ENCODE measurements at places on chromosomes 11 and 22.

DNA sequence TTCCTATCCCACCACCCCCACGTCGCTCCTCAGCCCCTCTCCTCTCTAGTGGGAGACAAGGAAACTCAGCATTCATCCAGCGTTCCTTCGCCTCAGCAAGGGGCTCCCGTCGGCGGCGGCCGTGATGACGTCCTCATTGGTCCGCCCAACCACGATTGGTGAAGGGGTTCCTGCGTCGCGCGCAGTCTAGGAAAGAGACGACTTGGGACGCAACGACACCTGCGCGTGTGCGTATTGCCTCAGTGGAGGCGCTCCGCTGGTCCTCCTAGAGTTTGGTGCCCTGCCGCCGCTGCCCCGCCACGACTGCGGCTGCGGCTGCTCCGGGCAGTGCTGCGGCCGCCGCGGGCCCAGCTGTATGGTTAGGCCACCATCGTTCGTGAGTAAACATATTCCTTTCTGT lies 56.6 kb downstream of the CCDC81 start:
- no peak for DNase-seq

- DNase-seq = no peak
These were observed 110.4 kb downstream of the ELP4 start for GRCh38 chr11:31619980-31620379.

DNA sequence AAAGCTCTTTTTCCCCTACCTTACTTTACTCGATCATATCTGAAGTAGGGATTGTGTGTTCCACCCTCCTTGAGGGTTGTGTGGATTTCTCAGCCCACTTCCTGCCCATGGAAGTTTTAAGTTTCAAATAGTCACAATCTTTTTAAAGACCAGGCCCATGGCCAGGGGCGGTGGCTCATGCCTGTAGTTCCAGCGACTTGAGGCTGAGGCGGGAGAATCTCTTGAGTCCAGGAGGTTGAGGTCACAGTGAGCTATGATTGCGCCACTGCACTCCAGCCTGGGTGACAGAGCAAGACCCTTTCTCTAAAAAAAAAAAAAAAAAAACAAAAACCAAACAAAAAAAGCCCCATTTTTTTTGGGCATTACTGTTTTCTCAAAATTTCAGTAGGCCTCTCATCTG lies 36.3 kb upstream of the LRRC10B start:
- no peak for DNase-seq

GRCh38 chr11:46367244-46367915 lies 14.1 kb upstream of the MDK start:
- DNase-seq = no peak

GRCh38 chr11:108224366-108224765 lies 1.5 kb downstream of the ATM start:
- no peak for DNase-seq

GRCh38 chr11:46382646-46383403 lies 1.4 kb downstream of the MDK start:
- no peak for DNase-seq

DNA sequence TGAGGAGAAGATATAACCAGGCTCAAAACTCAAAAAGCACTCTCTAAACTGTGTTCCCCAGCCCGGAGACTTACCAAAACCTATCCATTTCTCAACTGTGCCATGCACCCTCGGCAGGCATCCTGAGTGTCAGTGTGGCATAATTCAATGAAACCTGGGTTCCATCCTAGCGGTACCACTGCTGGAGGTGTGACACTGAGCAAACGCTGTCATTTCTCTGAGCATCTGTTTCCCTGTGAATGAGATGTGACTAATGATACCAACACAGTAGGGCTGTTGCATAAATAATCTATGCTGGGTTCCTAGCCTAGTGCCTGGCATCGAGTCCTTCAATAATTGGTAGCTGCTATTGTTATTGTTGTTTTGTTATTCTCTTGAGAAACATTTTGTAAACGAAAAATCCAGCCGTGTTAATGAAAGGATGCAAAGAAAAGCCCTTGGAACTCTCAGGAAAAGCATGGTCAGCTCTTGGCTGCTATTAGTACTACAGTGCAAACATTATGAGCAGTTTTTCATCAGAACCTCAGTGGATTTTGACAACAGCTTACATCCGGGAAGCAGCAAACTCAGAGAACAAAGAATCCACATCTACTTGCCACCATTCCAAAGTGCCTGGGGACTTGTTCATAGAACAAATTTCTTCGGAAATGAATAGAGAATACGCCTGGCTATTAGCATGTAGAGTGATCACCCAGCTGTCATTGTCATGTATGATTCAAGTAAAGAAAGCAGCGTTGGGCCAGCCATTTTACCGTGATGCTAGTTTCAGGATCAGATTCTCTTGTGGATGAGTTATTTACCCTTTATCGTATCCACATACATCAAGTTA lies 53.7 kb downstream of the TECTA start:
- no peak for DNase-seq

- DNase-seq = no peak
These were observed 222.8 kb downstream of the DDX10 start for GRCh38 chr11:108887436-108888238.

DNA sequence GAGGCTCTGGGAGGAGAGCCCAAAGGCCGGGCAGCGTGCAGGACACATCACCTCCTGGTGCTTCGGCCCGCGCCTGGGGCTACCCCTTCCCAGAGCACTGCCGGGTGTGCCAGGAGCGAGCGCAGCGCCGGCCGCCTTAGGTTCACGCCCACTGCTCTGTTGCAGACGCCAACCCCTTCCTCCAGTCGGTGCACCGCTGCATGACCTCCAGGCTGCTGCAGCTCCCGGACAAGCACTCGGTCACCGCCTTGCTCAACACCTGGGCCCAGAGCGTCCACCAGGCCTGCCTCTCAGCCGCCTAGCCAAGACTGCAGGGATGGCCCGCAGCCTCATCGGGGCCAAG lies 79.0 kb downstream of the MED15 start:
- DNase-seq = no peak

DNA sequence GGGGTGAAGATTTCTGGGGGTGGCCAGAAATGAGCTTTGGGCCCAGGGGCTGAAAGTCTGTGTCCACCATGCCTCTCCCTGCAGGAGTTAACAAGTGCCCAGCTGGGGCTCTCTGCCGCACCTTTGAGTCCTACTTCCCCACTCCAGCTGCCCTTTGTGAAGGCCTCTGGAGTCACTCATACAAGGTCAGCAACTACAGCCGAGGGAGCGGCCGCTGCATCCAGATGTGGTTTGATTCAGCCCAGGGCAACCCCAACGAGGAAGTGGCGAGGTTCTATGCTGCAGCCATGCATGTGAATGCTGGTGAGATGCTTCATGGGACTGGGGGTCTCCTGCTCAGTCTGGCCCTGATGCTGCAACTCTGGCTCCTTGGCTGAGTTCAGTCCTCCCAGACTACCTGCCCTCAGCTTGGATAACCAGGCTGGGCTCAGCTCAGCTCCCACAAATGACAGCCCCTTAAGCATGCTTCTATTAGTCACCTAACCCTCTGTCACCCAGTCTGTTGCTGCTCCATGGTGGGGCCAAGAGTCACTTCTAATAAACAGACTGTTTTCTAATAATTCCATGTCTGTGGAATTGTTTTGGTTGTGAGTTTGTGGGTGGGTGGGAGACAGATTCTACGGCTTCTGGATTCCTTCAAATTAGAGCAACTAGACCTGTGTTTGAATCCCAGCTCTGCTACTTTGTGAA lies 3.0 kb upstream of the INPPL1 start:
- DNase-seq = no peak

DNA sequence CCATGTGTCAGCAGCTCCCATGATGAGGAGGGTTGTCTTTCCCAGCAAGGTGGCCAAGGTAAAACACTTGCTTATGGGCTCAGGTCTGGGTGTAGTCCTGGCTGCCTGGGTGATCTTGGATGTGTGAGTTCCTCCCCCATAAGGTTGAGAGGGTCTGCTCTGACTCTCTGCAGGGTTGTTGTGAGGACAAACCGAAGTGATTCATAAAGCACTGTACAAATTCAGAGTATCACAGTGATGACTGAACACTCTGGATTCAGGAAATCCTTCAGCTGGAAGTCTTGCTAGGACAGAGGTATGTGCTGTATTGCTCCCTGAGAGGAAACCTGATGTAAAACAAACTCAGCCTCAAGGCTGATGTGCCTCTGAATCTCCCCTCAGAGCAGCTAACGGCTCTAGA lies 220.9 kb upstream of the PITPNB start:
- no peak for DNase-seq

- DNase-seq = no peak
These were observed at the start of gene KMT5B for GRCh38 chr11:68213135-68213515. Gene KMT5B, minus strand, starts transcription at chr11:68213296. Its CDS starts 23,220 bp downstream, at chr11:68190076.

DNA sequence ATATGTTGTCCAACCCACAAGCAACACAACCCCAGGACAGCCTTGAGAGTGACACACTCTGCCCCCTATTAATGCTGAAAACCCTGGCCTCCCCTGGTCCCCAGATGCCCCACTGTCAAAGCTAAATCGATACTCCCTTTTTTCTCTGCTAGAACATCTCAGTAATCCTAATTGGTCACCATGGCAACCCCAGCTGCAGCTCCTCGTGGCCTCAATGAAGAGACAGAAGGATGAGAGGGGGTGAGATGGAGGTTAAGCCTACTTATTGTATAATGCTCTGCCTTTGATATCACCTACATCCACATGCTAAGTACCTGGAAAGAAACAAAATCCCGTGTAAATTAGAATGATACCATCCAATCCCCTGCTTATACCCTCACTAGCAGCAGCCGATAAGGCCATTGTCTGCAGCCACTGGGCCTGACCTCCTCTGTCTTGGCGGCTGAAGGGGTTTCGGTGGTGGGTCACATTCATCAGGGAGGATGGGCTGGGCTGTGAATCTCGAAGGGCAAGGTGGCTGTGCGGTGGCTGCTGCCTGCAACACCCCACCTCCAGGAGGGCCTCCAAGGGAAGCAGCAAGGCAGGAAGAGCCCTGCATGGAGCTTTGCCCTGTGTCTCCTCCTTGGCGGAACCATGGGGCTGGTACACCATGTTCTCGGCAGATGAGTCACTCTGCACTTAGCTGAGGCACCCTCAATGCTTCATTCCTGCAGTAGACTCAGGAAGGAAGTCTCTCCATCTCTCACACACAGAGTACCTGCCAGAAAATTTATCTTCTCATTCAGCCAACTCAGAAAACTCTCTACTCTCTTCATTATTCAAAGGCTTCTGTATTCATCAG lies 399.5 kb downstream of the BUD13 start:
- DNase-seq = no peak

DNA sequence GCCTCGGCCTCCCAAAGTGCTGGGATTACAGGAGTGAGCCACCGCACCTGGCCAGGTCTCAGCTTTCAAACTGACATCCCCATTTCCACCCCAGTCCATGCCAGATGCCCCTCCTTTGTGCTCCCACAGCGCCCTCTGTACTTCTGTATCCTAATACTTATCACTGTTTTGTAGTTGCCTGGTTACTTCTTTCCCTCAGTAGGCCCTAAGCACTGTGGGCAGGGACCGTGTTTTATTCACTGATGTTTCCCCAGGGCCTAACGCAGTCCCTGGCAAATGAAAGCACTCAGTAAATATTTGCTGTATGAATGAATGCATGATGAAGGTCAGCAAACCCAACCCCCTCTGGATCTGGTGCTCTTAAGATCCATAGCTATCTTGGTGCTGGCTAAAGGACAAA lies 2.2 kb upstream of the TRIM3 start:
- no peak for DNase-seq

DNA sequence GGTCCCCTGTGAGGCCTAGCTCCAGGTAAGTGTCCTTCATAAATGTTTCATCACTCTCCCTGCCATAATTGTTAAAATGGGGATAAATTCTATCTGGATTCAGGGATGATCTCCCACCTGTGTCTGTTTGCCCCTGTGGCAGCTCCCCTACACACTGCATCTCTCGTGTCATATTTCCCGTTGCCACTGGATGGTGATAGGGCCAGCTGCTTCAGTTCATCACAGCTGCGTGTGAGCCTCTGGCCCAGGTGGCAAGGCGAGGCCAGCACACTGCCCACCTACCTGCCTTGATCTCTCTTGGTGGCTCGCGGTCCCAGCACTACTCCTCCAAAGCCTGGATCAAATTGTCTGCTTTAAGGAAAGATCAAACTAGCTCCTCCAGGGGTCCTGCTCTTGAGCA lies 187.4 kb downstream of the GRIK4 start:
- no peak for DNase-seq

- DNase-seq = no peak
These were observed 4.4 kb downstream of the OR5M8 start for GRCh38 chr11:56486801-56487200.

- DNase-seq = no peak
These were observed 37.7 kb downstream of the ST3GAL4 start for GRCh38 chr11:126393143-126393542.

DNA sequence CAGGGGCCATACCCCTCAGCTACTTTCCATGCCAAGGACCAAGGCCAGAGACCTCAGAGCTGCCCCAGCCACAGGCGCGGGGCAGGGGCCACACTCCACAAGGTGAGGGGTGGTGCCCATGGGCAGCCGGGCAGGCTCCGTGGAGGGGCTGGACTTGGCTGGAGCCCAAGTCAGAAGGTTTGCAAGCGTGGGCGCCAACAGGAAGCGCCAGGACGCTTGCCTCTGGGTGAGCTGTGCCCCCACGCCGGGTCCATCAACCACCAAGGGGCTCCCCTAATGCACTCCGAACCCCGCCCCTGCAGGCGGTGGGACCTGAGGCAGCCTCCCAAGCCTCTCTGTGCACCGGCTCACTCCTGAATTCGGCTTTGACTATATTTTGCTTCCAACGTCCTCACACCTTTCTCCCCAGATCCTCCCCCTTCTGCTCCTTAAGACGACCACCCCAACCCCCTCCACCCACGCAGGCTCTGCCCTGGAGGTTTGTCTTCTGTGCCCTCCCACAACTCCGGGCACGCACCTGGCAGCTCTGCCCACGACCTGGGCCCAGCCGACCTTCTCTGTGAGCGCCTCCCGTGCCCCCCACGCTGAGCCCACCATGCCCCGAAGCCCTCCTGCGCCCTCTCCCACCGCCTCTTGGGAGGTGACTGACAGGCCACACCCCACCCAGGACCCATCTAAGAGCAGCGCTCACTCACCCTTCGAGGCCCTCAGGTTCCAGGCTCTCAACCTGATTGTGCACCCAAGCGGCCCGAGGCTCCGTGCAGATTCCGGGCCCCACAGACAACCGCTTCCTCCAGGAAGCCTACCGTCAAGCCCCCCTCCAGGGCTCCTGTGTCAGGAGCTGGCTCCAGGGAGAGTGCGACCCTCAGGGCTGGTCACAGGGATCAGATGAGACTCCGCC lies 2.6 kb upstream of the PKP3 start:
- no peak for DNase-seq

DNA sequence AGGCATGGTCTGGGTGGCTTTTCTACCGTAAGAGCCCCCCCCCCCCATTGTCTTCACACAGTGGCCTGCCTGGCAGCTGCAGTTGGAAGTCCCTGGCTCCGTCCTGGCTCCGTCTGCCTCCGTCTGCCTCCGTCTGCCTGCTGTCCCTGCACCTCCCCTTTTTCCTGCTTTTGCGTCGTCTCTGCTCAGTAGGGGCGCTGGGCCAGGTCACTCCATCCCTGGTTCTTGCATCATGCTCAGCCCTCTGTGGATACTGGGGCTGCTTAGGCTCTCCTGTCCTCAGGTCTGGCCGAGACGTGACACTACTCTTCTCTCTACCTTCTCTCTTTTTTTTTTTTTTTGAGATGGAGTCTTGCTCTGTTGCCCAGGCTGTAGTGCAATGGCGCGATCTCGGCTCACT lies 27.8 kb downstream of the AP2A2 start:
- DNase-seq = no peak

GRCh38 chr22:20654343-20655208 lies 119.3 kb upstream of the SERPIND1 start:
- DNase-seq = no peak

- no peak for DNase-seq
These were observed 58.9 kb downstream of the FLRT1 start for GRCh38 chr11:64094463-64095260.

Measured in NCI-H510A (cell line).